Kidney (tissue), 22 donors: ENCODE measurements at places on chromosomes 5 and 9. TPM values are rescaled to one million over a fixed set of nuclear protein-coding genes. Genes with fewer than 3 reads are reported as not detected.

DNA sequence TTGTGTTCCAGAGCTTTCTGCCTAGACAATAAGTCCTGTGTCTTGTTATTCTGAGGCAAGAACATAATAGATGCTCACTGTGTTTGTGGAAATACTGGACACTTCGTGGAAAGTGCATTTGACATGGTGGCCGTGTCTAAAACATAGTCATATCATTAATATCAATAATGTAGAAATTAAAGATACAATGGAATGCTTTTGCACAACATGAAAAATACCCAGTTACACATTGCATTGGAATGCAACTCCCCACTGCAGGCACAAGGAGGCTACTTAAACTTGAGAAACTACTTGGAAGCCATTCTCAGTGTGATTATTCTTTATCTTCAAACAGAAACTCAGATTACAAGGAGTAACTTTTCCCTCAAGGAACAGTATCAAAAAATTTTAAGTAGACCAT, 145.3 kb upstream of the ZNF462 start:
- H3K4me1 ChIP-seq, result no peaks in the 10 kb centered on the region
- no peak overlapping the region for H3K4me3 ChIP-seq
- H3K27ac ChIP-seq, result no peak overlapping the region
- H3K36me3 ChIP-seq, result no peaks in the 10 kb centered on the region
- DNase-seq, result no peak

Gene IFNB1
- not detected for total RNA-seq

- no peaks in the 10 kb centered on the region for H3K4me1 ChIP-seq
- H3K36me3 ChIP-seq, result peaks cover 4% of the 10 kb centered on the region
- H3K27ac ChIP-seq, result no peak overlapping the region
- no peak overlapping the region for H3K4me3 ChIP-seq
- H3K27me3 ChIP-seq, result no peaks in the 10 kb centered on the region
- DNase-seq, result no peak
Observed at GRCh38 chr9:35333551-35333950, 156.4 kb upstream of the RUSC2 start.

- H3K36me3 ChIP-seq, result no peaks in the 10 kb centered on the region
- H3K27ac ChIP-seq, result no peak overlapping the region
- H3K4me3 ChIP-seq, result no peak overlapping the region
- H3K27me3 ChIP-seq, result no peaks in the 10 kb centered on the region
- peak; percentile 59 for DNase-seq
- H3K4me1 ChIP-seq, result no peaks in the 10 kb centered on the region
Observed at GRCh38 chr5:147578228-147579024, 68.6 kb upstream of the DPYSL3 start.

GRCh38 chr9:76618762-76619161, 145.5 kb upstream of the PCA3 start:
- H3K27ac ChIP-seq, result no peak overlapping the region
- H3K4me3 ChIP-seq, result no peak overlapping the region
- H3K36me3 ChIP-seq, result no peaks in the 10 kb centered on the region
- no peak for DNase-seq
- no peaks in the 10 kb centered on the region for H3K4me1 ChIP-seq
- no peaks in the 10 kb centered on the region for H3K27me3 ChIP-seq

- H3K27ac ChIP-seq, result no peak overlapping the region
- no peak overlapping the region for H3K4me3 ChIP-seq
- no peaks in the 10 kb centered on the region for H3K36me3 ChIP-seq
- no peaks in the 10 kb centered on the region for H3K4me1 ChIP-seq
- H3K27me3 ChIP-seq, result no peaks in the 10 kb centered on the region
- no peak for DNase-seq
Observed at GRCh38 chr9:32589083-32589723, 16.2 kb upstream of the NDUFB6 start.

- H3K27ac ChIP-seq, result peak overlapping the region; percentile 61
- H3K36me3 ChIP-seq, result no peaks in the 10 kb centered on the region
- peak; percentile 31 for DNase-seq
- H3K4me1 ChIP-seq, result peaks cover 9% of the 10 kb centered on the region
Observed at GRCh38 chr9:5438301-5439162, 807 bp upstream of the PLGRKT start.

Gene PDGFRB
- total RNA-seq, result 104 TPM

- H3K4me3 ChIP-seq, result no peak overlapping the region
- no peak for DNase-seq
- H3K27ac ChIP-seq, result no peak overlapping the region
- peaks cover 13% of the 10 kb centered on the region for H3K36me3 ChIP-seq
- no peaks in the 10 kb centered on the region for H3K4me1 ChIP-seq
Observed at GRCh38 chr9:75130621-75131230, 42.4 kb downstream of the OSTF1 start.

DNA sequence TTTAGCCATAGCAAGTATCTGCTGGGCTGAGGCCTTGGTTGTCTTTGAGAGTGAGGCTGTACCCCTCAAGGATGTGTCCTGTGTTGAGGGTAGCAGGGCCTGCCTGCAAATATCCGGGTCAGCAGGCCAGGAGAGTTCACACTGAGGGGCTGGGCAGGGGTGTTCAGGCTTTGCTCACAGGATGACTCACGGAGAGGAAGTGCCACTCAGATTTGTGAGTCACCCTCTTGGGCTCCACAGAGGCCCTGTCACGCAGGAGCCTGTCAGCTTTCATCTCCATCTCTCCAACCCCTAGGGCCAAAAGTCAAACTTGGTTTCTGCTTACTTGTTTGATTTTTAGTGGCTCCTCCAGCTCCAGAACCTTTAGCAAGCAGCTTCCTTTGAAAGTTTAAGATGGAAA, 211.5 kb downstream of the SEC61B start:
- no peaks in the 10 kb centered on the region for H3K36me3 ChIP-seq
- H3K4me3 ChIP-seq, result no peak overlapping the region
- no peaks in the 10 kb centered on the region for H3K4me1 ChIP-seq
- no peaks in the 10 kb centered on the region for H3K27me3 ChIP-seq

Gene ANKRD34B
- 1.5 TPM for total RNA-seq

DNA sequence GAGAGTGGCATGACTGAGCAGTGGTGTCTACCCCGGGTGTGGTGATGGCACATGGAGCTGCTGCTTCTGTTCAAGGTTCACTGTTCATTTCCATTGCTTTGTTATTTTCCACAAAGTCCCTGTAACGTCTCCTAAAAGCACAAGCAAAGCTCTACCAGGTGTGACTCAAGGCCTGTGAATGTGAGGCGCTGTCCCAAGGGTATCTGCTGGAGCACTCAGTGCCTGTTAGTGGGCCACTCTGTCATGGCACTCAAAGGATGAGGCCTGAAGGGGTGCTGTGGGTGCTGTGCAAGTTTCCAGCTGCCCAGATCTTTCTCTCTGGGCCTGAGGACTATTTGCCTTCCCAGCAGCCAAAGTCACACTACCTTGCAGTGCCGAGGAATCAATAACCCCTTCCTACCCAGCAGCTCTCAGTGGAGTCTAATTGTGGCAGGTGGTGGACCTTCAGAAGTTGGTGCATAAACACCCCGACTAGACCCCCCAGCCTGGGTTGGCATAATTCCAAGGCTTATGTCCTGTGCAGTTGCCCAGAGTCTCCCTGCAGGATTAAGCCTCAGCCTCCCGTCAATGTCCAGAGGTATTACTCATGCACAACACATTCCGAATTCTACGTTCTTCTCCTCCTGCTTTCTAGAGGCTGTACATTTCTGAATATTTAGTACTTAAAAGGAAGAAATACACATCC, 17.4 kb upstream of the PTCH1 start:
- H3K4me1 ChIP-seq, result no peaks in the 10 kb centered on the region
- H3K4me3 ChIP-seq, result no peak overlapping the region

DNA sequence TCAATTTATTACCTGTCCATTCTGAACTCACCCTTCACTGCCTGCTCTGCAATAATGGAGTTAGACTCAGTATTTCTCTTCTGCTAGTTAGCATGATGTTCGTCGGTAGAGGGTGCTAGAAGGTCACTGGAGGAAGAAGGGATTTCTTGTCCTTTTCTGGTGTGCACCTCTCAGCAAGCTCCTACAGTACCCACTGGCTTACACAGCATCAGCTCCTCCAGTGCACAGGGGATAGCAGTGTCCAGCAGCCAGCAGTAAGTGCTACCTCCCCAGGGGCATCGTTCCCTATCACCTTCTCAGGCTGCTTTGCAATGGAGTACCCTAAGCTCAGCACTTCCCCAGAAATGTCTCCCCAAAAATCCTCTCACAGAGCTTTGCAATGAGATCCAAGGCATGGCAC, 45.9 kb upstream of the APC start:
- no peak overlapping the region for H3K27ac ChIP-seq
- H3K36me3 ChIP-seq, result no peaks in the 10 kb centered on the region
- no peaks in the 10 kb centered on the region for H3K27me3 ChIP-seq
- no peak overlapping the region for H3K4me3 ChIP-seq
- no peaks in the 10 kb centered on the region for H3K4me1 ChIP-seq
- no peak for DNase-seq

DNA sequence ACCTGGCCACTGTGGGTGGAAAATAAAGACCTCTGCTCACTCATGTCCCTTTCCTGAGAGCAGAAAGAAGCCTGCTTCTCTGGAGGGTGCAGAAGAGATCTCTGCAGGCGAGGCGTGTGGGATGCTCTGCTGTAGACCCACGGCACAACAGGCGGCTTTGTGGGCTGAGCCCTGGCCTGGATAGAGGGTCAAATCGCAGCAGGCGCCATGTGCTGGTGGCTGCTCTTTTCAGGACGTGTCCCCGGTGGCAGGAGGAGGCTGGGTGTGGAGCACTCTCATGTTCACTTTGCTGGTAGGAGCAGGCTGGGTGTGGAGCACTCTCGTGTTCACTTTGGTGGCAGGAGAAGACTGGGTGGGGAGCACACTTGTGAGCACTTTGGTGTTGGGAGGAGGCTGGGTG, 35.1 kb downstream of the IRX4 start:
- no peaks in the 10 kb centered on the region for H3K36me3 ChIP-seq
- DNase-seq, result no peak
- H3K4me3 ChIP-seq, result no peak overlapping the region
- H3K27me3 ChIP-seq, result peaks cover 14% of the 10 kb centered on the region
- no peaks in the 10 kb centered on the region for H3K4me1 ChIP-seq

- no peak overlapping the region for H3K27ac ChIP-seq
- H3K4me3 ChIP-seq, result no peak overlapping the region
- H3K27me3 ChIP-seq, result no peaks in the 10 kb centered on the region
- H3K4me1 ChIP-seq, result peaks cover 3% of the 10 kb centered on the region
- no peaks in the 10 kb centered on the region for H3K36me3 ChIP-seq
Observed at GRCh38 chr5:57325678-57326397, 152.0 kb downstream of the GPBP1 start.

GRCh38 chr5:179781846-179782245, 11.9 kb upstream of the LTC4S start:
- no peaks in the 10 kb centered on the region for H3K27me3 ChIP-seq
- no peak overlapping the region for H3K4me3 ChIP-seq
- DNase-seq, result no peak
- peaks cover 10% of the 10 kb centered on the region for H3K36me3 ChIP-seq
- no peak overlapping the region for H3K27ac ChIP-seq
- H3K4me1 ChIP-seq, result no peaks in the 10 kb centered on the region

DNA sequence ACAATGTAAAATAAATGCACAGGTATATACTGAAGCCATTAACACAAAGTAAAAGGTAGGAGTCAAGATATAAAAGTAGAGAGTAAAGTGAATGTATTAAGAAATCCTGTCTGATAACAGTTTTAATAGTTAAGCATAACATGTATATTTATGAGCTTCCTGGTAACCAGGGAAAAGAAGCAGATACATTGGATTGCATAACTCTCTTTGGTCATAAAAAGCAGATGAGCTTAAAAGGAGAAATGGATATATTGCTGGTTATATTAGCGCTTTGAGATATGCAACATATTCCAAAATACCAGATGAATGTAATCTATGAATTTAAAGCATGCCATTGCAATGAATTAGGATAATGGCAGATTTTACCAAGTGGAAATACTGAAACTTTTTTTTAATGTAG, 6.2 kb upstream of the TNFSF8 start:
- no peaks in the 10 kb centered on the region for H3K36me3 ChIP-seq
- H3K4me1 ChIP-seq, result no peaks in the 10 kb centered on the region
- H3K27ac ChIP-seq, result no peak overlapping the region
- H3K27me3 ChIP-seq, result no peaks in the 10 kb centered on the region
- DNase-seq, result no peak

GRCh38 chr9:114357911-114358328, 28.3 kb downstream of the ORM2 start:
- peaks cover 48% of the 10 kb centered on the region for H3K36me3 ChIP-seq
- no peaks in the 10 kb centered on the region for H3K27me3 ChIP-seq
- H3K4me3 ChIP-seq, result no peak overlapping the region
- no peak overlapping the region for H3K27ac ChIP-seq
- no peaks in the 10 kb centered on the region for H3K4me1 ChIP-seq

Gene PTGDS
- total RNA-seq, result 236 TPM

DNA sequence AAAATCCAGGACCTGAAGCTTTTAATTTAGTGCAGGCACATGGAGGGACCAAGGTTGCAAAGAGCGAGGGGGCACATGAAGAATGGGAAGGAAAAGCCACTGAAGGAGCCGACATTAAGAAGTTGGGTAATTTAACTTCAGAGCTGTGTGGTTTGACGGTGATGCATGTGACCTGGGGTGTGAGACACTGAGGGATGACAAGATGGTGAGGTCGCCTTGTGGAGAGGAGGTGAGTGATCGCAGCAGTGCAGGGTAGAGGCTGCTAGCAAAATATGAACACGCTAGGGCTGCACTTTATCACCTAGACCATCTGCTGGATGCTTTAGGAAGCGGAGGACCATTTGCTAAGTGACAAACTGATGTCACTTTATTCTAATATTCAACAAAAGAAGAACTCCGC, 339.0 kb upstream of the KIF2A start:
- no peaks in the 10 kb centered on the region for H3K36me3 ChIP-seq
- no peaks in the 10 kb centered on the region for H3K4me1 ChIP-seq
- no peaks in the 10 kb centered on the region for H3K27me3 ChIP-seq
- H3K4me3 ChIP-seq, result no peak overlapping the region
- DNase-seq, result no peak

DNA sequence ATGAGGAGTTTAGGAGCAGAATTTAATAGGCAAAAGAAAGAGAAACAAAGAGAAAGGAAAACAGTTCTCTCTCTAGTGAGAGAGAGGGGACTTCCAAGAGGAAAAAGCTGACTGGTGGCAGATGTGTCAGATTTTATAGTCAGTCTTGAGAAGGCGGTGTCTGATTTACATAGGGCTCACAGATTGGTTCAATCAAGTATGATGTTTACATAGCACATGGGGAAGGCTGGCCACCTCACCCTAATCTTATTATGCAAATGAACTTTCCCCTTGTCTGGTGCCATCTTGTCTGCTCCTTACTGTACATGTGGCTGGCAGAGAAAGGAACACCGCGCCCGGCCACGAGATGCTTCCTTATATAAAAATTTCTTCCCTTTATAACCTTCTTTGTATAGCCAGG, 24.7 kb downstream of the UNC13B start:
- H3K36me3 ChIP-seq, result no peaks in the 10 kb centered on the region
- no peak overlapping the region for H3K4me3 ChIP-seq
- H3K27ac ChIP-seq, result no peak overlapping the region
- no peaks in the 10 kb centered on the region for H3K27me3 ChIP-seq
- no peak for DNase-seq

DNA sequence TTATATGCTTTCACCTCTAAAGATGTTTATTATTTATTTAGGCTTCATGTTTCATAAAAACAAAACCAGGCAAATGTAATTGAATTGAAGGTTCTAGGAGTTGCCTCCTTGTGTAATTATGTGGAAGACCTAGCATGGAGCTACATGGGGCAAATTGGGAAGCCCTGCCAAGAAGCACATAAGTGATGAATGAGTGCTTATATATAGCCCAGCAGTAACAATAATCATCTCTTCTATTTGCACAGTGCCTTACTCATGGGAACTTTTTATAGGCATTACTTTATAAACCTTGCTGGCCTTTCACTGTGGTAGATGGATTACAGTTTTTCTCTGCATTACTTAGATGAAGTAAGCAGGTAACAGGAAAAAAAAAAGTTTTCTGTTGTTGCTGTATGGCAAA, 40.0 kb upstream of the GRAMD2B start:
- H3K27ac ChIP-seq, result no peak overlapping the region
- no peaks in the 10 kb centered on the region for H3K36me3 ChIP-seq
- DNase-seq, result no peak
- H3K4me1 ChIP-seq, result peaks cover 4% of the 10 kb centered on the region

Gene TAF11L8
- not detected for total RNA-seq

Gene IFNA2
- not detected for total RNA-seq

Gene C9orf152
- total RNA-seq, result 1.8 TPM
